GM19239 (cell line): ENCODE measurements at places on chromosomes 12 and 14.

DNA sequence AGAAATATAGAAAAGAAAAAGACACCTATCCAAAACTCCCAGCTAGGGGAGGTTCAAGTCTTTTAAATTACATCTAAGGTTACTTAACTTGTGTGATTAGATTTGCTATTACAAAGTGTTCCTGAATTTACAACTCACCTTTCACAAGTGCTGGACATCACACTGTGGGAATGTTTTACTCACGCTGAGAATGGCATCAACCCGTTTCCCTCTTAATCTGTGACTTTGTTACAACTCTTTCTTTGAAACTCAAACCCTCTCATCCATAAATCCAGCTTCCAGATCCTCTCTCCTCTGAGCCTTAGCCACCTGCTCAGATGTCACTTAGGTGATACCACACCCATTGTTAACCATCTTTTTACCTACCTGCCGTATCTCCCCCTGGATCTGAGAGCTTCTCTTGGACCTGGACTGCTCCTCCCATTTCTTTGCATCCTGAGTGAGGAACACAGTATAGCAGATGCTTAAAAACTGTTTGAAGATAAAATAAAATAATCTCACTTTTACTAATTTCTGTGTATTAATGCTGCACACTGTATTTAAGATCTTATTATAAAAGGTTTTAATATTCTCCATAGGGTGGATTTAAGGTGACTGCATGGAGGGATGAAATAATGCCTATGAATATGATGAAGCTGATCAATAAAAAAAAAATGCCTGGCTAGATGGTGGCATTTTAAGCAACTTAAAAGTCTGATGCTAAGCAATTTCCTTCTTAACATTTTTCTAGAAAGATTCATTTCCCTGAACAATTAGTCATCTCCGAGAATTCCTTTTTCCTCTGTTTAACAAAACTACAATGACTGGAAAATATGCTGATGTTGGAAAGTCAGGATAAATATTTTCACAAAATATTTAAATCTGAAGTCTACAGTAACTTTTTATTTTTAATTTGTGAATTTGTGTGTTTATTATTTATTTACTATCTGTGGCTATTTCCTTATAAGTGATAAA, 39.1 kb upstream of the NAP1L1 start:
- no peak for DNase-seq

GRCh38 chr12:125015680-125016310, 22.4 kb downstream of the BRI3BP start:
- no peak for DNase-seq

- no peak for DNase-seq
Observed at GRCh38 chr12:124549629-124550028, 17.8 kb downstream of the NCOR2 start.

GRCh38 chr14:79274641-79275291, 936.5 kb downstream of the DIO2 start:
- no peak for DNase-seq

DNA sequence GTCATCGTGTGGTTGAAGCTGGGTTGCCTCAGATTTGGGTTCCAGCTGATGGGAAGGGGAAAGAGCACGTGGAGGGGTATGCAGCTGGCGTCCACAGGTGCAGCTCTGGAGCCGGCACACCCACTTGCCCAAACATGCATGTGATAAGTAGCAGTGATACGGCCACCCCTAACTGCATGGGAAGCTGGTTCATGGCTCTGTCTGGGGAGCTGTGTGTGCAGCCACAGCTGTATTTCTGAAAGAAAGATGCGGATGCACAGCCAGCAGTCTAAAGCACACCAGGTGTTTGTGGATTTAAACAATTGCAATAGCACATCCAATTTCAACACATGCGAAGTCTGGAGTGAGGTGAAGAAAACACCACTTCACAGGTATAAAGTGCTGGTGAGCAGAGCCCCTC, 181.4 kb downstream of the EFCAB11 start:
- no peak for DNase-seq

- no peak for DNase-seq
Observed at GRCh38 chr12:96636895-96637294, 147.5 kb downstream of the CFAP54 start.
